ENCODE measurements at places on chromosomes 5 and 9. TPM values are rescaled to one million over a fixed set of nuclear protein-coding genes. Genes with fewer than 3 reads are reported as not detected.

IFNA21 gene
- total RNA-seq, result not detected

GRCh38 chr5:37931541-37931940, 91.7 kb upstream of the GDNF start:
- DNase-seq, result no peak

DNA sequence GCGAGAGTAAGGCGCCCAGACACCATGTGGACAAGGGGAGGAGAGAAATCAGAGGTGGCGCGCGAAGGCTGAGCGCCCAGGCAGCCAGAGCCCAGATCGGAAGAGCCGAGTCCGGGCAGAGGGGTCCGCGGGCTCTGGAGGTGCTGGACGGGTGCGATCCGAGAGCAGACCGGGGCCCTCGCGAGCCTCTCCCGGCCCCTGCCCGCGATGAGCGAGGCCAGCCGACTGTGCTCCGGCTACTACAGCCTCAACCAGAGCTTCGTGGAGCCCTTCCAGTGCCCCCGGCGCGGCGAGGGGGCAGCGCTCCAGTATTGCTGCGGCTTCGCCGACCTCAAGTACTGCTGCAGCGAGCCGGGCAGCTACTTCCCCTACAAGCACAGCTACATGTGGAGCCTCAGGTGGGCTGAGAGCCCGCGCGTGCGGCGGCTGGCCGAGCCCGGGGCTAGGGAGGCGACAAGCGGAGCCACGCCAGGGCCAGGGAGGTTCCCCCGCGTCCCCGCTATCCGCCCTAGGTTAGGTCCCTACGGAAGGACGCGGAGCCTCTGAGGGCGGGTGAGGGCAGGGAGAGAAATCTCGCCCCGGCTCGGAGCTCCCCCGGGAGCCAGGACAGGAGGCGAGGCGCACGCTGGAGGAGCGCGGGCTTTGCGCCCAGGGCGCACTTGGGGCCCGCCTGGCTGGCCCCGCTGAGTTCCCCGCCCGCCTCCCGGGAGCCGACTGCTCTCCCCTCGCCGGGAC, at the start of gene SHISAL2B:
SHISAL2B (plus strand) TSS at position 87 of the 735 bp plus-strand sequence; CDS start at position 208, 121 bp downstream.
- no peak for DNase-seq

- no peak for DNase-seq
Measured at GRCh38 chr5:109350537-109351270, 59.1 kb downstream of the PJA2 start.

DNA sequence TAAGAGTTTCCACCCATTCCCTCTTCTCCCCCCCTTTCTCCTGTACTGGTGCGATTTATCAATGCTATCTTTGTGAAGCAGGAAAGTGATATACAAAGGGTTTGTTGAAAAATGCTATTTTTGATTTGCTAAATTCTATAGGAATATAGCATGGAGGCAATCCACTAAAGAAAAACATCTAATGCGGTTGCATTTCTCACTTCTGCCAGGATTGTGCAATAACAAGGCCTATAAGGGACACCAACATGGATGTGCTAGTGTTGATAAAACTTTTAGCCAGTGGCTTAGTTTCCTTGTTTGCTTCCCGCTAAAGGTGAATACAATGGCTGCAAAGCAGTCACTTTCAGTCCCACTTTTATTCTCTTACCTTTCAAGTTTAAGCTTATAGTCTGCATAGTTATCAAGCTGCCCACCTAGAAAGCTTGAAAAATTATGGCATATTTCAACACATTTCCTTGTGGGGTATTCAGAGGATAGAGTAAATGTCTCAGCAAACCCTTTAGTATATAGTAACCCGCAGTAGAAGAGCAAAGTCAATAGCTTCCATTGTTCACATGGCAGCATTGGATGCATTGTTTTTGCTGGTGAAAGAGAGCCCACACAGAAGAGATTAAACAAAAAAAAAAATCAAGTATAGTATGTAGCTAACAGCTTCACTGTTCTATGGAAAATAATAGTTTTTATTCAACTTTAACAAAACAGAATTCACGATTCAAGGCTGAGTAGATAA, 674.6 kb upstream of the SEMA6A start:
- no peak for DNase-seq

Measured in H4 (cell line).